Motor neuron (in vitro differentiated cells): ENCODE measurements at places on chromosomes 1 and 21. TPM values are rescaled to one million over a fixed set of nuclear protein-coding genes. Genes with fewer than 3 reads are reported as not detected.

Gene TRIM67
- 16.4 and 19.2 TPM in 2 replicates for total RNA-seq

Gene SPSB1
- total RNA-seq: 3.4 and 3.5 TPM in 2 replicates

Gene STUM
- 0.11 and 0.15 TPM in 2 replicates for total RNA-seq

DNA sequence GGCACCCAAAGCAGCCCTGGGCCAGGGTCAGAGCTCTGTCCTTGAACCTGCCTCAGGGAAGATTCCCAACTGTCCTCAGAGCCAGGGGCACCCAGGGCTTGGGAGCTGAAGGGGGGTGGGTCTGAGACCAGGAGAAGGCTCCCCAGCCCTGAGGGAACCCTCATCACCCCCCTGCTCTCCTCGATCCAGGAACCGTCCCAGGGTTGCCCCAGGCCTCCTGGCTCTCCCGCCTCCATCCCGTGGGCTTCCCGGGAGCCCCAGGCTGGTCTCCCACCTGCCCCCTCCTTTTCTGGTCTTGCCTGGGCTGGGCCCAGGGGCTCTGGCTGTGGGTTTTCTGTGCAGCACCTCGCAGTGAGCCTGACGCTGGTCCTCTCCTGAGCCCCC is 6.7 kb upstream of the SAMD11 start:
- ATAC-seq: no peak

Gene VPS72
- 35.7 and 40.3 TPM in 2 replicates for total RNA-seq

- ATAC-seq: no peak
Observed at GRCh38 chr1:208278638-208279037, 34.5 kb upstream of the PLXNA2 start.

GRCh38 chr1:229249854-229250644 is 20.9 kb upstream of the RAB4A start:
- no peak for ATAC-seq

DNA sequence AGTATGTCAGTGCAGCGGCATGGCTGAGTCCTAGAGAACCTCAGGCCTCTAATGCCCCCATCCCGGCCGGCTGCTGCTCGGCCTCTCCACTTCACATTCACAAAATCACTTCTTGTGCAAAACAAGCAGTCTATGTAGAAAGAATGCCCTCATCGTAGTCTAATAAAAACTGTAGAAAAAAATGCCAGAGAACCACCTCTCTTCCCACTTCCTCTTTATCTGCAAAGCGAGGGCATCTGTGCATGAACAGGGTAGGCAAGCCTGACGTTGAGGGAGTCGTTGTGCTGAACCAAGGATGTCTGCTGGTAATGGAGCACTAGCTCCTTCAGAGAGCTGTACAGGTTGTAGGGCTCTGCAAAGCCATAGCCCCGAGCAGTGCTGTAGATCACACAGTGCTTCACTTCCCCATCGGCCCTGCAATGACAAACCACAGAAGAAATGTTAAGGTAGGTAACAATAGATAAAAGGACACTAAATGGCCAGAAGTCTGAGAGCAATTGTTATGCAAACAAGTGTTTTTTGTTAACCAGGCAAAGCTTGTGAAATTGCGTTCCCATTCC is 88.9 kb downstream of the PIK3R3 start:
- peak; percentile 77 for ATAC-seq

Gene ADGRB2
- 25.3 and 32.0 TPM in 2 replicates for total RNA-seq

- no peak for ATAC-seq
Observed at GRCh38 chr1:66438062-66438461, 95.9 kb upstream of the SGIP1 start.

DNA sequence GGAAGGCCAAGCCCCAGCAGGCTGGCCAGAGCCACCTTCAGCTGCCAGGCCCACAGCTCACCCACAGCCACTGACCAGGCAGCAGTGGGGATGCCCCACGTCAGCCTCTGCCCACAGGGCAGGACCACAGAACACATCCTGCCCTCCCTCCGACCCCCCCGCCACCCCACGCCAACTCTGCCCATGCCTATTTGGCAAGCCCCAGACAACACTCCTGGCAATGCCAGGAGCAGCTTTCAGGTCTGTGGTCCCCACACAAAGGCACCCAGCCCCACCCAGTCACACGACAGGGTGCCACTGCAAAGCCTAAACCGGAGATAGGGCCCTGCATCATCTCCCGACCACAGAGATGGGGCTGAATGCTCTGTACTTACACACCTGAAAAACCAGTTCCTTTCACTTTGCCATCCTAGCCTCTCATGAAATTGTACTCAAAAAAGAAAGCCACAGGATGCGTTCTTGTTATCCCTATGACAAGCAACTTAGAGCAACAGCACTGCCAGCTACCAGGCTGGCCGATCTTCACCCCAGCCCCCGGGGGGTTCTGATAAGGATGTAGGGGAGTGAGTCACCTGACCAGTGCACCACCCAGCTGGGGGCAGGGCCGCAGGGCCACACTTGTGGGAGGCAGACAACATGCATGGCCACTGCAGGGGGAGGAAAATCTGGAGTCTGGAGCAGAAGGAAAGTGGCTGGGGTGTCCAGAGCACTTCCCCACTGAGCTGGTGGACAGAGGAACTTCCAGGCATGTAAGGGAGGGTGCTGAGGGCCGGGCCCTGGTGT is 36.2 kb downstream of the UBE2G2 start:
- peak; percentile 5 for ATAC-seq

Gene APCS
- total RNA-seq: 0.31 TPM in 1 of 2 replicates, not detected in the other

Gene VAMP3
- total RNA-seq: 24.0 and 26.3 TPM in 2 replicates

GRCh38 chr1:14529475-14529874 is 69.0 kb upstream of the KAZN start:
- no peak for ATAC-seq

DNA sequence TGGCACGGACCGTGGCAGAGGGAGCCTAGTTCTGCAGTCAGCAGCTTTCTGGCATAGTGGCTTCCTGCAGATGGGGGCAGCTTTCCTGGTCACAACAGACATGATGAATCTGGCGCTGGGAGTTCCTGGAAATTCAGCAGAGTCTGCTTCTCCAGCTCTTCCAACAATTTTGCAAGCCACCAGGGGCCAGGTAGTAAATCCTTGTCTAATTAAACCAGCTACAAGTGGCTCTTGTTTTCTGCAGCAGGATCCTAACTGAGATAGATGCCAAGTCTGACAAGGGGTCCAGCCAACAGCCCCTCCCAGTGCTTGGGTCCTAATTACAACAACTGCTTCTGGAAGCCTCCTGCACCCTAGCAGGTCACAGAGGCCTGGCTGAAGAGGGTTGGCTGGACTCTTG is 35.8 kb downstream of the TRIM62 start:
- ATAC-seq: no peak

- no peak for ATAC-seq
Observed at GRCh38 chr1:43509740-43510375, 20.8 kb upstream of the PTPRF start.

- no peak for ATAC-seq
Observed at GRCh38 chr1:202376247-202376646, 27.7 kb downstream of the PPP1R12B start.

GRCh38 chr1:103218821-103219220 is 110.5 kb upstream of the COL11A1 start:
- ATAC-seq: no peak

DNA sequence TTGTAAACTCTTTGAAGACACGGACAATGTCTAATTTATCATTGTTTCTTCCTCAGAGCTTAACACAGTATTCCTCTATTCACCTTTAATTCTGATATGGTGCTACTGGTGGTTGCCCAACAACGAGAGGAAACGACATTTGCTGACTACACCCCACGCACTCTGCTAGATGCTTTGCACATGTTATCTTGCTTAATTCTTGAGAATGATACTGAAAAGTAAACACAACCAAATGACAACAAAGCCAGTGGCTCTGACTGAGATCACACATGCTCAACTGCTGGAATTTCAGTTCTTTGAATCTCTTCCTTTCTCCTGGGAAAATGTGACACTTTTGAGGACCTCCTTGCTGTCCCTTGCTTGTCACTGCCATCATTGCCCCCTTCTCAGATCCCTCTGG is 37.2 kb upstream of the DDAH1 start:
- no peak for ATAC-seq

DNA sequence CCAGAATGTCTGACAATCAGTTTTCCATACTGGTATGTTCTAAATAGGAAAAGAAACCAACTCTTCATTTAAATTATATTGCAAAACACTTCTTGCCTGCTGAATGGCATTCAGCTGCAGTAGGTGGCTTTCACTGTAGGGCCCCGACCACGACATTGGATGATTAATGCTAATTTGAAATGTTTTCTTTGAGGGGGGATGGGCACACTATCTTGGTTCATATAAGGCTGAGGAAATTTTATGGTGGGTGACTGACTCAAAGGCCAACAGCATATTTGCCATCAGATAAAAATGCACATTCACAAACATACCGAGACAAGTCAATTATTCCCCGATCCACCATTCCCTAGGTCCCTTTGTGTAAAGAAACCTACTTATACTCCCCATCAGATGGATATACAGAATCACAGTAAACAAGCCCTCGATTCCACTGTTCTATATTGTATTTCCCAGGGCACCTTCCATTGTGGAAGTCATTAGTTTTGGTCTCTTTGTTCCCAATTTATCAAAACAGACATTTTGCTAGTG is 464.2 kb upstream of the DAB1 start:
- peak; percentile 72 for ATAC-seq

Gene RGS13
- 0.05 TPM in 1 of 2 replicates, not detected in the other for total RNA-seq

Gene DCDC2B
- 0.82 and 1.6 TPM in 2 replicates for total RNA-seq

DNA sequence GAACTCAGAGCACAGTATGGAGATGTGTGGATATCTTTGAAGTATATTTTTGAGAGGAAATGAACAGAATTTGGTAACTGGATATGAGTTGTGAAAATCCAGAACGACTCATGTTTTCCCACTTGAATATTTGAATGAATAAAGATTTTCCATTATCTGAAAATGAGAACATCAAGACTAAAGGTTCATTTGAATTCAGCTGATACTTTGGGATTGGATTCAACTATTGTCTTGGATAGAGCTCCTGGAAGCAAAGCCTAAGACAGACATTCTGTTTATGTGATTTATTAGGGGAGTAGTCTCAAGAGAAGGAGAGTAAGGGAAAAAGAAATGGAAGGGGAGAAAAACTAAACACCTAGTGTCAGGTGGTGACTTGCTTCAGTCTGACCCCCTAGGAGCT is 256.0 kb upstream of the LYPLAL1 start:
- no peak for ATAC-seq

Gene SLC41A1
- 38.0 and 53.8 TPM in 2 replicates for total RNA-seq

DNA sequence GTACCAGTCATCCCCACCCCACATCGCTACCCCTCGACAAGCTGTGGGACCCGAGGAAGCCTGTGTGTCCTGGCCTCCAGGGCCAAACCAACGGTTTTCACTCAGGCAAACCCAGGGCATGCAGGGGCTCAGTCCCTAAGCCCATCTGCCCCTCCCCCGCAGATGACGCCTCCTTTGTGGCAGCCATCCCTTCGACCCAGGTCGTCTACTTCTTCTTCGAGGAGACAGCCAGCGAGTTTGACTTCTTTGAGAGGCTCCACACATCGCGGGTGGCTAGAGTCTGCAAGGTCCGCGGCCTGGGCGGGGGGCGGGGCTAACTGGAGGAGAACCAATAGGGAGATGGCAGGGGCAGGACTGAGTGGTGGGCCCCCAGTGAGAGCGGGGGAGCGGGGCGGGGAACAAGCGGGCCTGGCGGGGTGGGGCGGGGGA is 7.4 kb downstream of the SEMA4A start:
- ATAC-seq: peak; percentile 83

Gene MOB3C
- 10.3 and 10.9 TPM in 2 replicates for total RNA-seq

DNA sequence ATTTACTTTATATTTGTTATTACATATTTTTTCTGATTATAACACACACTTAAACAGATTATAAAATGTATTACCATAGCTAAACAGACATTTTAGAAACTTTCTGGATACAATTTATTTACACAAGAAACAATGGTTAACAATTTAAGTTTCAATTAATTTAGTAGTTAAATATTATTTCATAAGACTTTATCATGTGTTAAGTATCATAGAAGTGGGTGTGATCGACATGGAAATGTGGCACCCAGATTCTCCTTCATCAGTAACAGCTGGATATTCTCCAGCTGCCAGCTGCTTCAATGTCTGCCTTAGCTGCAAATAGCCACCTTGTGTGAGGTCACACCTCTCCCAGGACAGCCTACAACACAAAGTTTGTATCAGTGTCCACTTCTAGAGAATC is 97.8 kb downstream of the KCNT2 start:
- ATAC-seq: no peak

Gene ALPL
- total RNA-seq: 0.45 and 0.70 TPM in 2 replicates

GRCh38 chr1:156999596-157000320 is 45.8 kb downstream of the ARHGEF11 start:
- no peak for ATAC-seq

- no peak for ATAC-seq
Observed at GRCh38 chr1:21278860-21279845, 11.1 kb downstream of the ECE1 start.

- no peak for ATAC-seq
Observed at GRCh38 chr1:2399890-2400575, 8.4 kb downstream of the RER1 start.

GRCh38 chr1:118093017-118093416 is 92.0 kb downstream of the SPAG17 start:
- ATAC-seq: no peak

GRCh38 chr1:247277191-247277590 is 21.3 kb downstream of the VN1R5 start:
- no peak for ATAC-seq

GRCh38 chr21:29805105-29805504 is 134.7 kb downstream of the GRIK1 start:
- no peak for ATAC-seq

GRCh38 chr21:44920694-44921604 is at the start of gene ITGB2:
Gene ITGB2 (minus strand): TSS chr21:44920899. CDS start chr21:44910782, 10,117 bp downstream.
- ATAC-seq: no peak

DNA sequence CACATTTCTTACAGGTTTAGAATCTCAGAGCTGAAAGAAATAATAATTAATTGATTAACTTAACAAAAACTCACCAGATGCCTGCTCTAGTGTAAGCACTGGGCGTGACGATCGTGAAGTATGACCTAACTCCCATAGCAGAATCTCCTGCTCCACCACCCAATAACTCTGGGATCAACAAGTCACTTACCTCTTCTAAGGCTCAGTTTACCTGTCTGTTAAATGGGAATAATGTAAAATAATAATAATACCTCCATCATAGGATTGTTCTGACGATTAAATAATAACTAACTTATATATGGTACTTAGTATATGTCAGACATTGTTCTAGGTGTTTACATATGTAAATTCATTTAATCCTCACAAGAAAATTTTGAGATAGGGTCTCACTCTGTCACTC is 24.6 kb downstream of the COA7 start:
- no peak for ATAC-seq

Gene UBR4
- total RNA-seq: 93.6 and 107 TPM in 2 replicates

DNA sequence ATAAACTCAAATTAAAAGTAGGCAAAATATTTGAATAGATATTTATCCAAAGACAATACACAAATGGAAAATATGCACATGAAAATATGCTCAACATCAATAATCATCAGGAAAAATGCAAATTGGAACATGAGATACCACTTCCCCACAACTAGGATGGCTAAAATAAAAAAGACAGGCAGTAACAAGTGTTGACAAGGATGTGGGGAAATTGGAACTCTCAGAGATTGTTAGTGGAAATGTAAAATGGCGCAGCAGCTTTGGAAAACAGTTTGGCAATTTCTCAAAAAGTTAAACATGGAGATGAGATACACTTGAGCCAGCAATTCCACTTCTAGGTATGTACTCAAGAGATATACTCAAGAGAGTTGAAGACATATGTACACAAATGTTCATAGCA is 48.8 kb downstream of the NAV1 start:
- ATAC-seq: no peak

- no peak for ATAC-seq
Observed at GRCh38 chr1:85578321-85579295, 2.0 kb upstream of the CCN1 start.

GRCh38 chr1:56975446-56975845 is 9.6 kb upstream of the C8B start:
- no peak for ATAC-seq

- ATAC-seq: no peak
Observed at GRCh38 chr1:19325368-19325957, 13.3 kb downstream of the SLC66A1 start.

- no peak for ATAC-seq
Observed at GRCh38 chr1:66464802-66465201, 69.2 kb upstream of the SGIP1 start.
